ENCODE measurements at places on chromosomes 7 and 10. TPM values are rescaled to one million over a fixed set of nuclear protein-coding genes. Genes with fewer than 3 reads are reported as not detected.

Gene NPTX2
- total RNA-seq: 6.0 TPM

Gene GDF2
- not detected for total RNA-seq

Gene HOXA5
- total RNA-seq: not detected

Gene ANKIB1
- 52.1 TPM for total RNA-seq

Gene ELN
- total RNA-seq: 385 TPM

Gene PAPSS2
- 168 TPM for total RNA-seq

Gene HOXA6
- total RNA-seq: not detected

Gene ZNF680
- total RNA-seq: 8.6 TPM

Gene PBLD
- 2.8 TPM for total RNA-seq
